Stimulated activated CD8-positive, alpha-beta memory T cell treated with anti-CD3 and anti-CD28 coated beads, Interleukin-4, amount 100 ng/mL, for 1 hour (primary cell): ENCODE measurements at places on chromosomes 2 and 18.

GRCh38 chr2:20677301-20678085 lies 10.5 kb downstream of the GDF7 start:
- DNase-seq, result no peak

GRCh38 chr2:7879483-7879835 lies 802.4 kb upstream of the ID2 start:
- no peak for DNase-seq

- DNase-seq, result no peak
These were observed 40.9 kb upstream of the TRIM43B start for GRCh38 chr2:95525294-95526035.

GRCh38 chr18:24685254-24685959 lies 225.0 kb downstream of the HRH4 start:
- no peak for DNase-seq

DNA sequence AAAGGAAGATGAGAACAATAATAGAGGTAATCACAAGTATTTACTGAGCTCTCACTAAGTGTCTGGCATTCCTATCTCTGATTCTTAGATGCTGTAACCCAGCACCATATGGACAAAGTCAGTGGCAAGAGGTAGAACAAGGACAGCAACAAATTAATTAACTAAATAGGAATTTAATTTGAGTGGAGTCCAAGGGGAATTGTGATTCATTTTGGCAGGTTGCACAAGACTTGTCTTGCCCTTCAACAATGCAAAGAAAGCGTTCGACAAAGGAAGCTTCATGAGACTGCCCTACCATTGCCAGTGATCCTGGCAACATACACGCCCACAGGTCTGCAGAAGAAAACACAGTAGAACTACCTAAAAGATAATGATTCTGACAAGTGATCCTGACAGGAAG lies 221.6 kb downstream of the RBM43 start:
- DNase-seq, result no peak

DNA sequence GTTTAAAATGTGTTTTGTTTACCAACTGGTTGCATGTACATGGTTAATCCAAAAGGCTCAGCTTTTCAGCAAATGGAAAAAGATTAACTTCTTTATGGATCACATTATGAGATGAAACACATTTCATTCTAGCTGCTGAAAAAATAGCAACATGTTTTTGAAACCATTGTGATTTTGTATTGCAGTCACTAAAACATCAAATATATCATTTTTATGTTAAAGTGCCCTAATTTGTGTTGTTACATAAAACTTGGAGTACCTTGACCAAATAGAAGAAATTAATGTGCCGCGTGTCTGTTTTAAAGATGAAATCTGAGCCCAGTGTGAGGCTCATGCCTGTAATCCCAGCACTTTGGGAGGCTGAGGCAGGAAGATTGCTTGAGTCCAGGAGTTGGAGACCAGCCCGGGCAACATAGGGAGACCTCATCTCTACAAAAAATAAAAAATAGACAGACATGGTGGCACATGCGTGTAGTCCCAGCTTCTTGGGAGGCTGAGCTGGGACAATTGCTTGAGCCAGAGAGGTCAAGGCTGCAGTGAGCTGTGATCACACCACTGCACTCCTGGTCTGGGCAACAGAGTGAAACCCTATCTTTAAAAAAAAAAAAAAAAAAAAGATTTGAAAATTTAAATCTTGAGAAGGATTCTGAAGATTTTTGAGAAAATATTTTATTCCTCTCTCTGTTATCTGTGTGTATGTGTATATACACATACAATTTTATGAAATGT lies 96.6 kb downstream of the FMNL2 start:
- DNase-seq, result no peak
